ENCODE measurements at places on chromosomes 6 and 20.

- H3K27me3 ChIP-seq, result no peaks in the 10 kb centered on the region
- H3K4me3 ChIP-seq, result no peak overlapping the region
- DNase-seq, result peak; percentile 23
- H3K36me3 ChIP-seq, result no peaks in the 10 kb centered on the region
- H3K4me1 ChIP-seq, result no peaks in the 10 kb centered on the region
These were observed 27.2 kb downstream of the MCUR1 start for GRCh38 chr6:13787137-13787536.

DNA sequence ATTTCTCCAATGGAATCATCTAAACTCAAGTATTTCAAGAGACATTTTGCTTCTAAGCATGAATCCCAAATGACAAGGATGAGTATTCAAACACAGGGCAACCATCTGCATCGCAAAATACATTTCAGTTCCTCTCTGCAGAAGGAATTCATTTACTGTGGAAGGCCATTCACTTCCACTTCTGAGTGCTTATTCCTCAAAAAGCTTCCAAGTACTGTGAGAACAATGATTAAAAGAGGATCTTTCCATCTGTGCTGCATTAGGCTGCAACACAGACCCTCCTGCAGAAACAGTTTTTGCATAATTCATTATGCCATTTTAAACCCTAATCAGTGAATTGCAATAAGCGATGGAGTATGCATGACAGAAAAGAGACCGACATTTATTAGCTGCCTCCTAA, 52.5 kb downstream of the ARHGAP18 start:
- no peak for DNase-seq
- peaks cover 13% of the 10 kb centered on the region for H3K4me1 ChIP-seq
- no peak overlapping the region for H3K27ac ChIP-seq

DNA sequence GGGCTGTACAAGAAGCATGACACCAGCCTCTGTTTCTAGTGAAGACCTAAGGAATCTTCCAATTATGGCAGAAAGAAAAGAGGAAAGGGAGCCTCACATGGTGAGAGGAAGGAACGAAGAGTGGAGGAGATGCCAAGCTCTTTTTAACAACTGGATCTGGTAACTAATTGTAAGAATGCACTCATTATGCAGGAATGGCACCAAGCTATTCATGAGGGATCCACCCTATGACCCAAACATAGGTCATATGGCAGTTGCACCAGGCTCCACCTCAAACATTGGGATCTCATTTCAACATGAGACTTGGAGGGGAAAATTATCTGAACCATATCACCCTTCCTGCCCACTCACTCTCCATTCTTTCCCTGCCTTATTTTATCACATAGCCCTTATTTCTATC, 496.0 kb upstream of the SPTLC3 start:
- no peak for DNase-seq
- no peak overlapping the region for H3K27ac ChIP-seq
- no peaks in the 10 kb centered on the region for H3K36me3 ChIP-seq
- no peaks in the 10 kb centered on the region for H3K4me1 ChIP-seq
- H3K4me3 ChIP-seq, result no peak overlapping the region

- H3K27me3 ChIP-seq, result no peaks in the 10 kb centered on the region
- H3K4me3 ChIP-seq, result no peak overlapping the region
- peaks cover 11% of the 10 kb centered on the region for H3K4me1 ChIP-seq
- peak; percentile 13 for DNase-seq
These were observed 30.8 kb downstream of the FBXO5 start for GRCh38 chr6:152952045-152952444.

DNA sequence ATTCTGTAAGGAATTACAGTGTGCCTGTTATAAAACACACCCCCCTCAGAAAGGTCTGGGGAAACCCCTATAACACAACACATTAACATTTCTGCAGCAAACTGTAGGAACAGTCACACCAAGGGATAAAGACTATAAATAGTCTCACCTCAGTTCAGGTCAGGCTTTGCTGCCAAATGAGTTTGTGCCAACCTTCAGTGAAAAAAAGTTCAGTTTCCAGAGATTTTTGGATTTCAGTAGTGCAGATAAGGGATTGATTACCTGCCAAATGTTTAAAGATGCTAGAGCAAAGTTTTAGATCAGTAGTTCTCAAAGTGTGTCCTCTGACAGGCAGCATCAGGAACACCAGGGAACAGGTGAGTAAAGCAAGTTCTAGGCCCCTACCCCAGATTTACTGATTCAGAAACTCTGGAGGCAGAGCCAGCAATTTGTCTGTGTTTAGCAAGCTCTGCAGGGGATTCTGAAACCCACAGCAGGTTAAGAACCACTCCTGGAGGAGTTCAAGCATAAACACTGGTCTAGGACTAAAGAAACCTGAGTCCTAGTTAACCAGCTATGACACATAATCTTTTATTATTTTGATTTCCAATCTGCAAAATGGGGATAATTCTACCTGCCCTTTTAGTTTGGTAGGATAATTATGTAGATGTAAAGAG, 111.0 kb downstream of the RCAN2 start:
- no peaks in the 10 kb centered on the region for H3K36me3 ChIP-seq
- no peak overlapping the region for H3K4me3 ChIP-seq
- H3K27me3 ChIP-seq, result no peaks in the 10 kb centered on the region
- H3K27ac ChIP-seq, result no peak overlapping the region
- no peak for DNase-seq

- H3K4me1 ChIP-seq, result peaks cover 9% of the 10 kb centered on the region
- no peak for DNase-seq
- no peaks in the 10 kb centered on the region for H3K27me3 ChIP-seq
- H3K36me3 ChIP-seq, result no peaks in the 10 kb centered on the region
- no peak overlapping the region for H3K4me3 ChIP-seq
These were observed 76.7 kb downstream of the RNF217 start for GRCh38 chr6:125038925-125039324.

- H3K36me3 ChIP-seq, result no peaks in the 10 kb centered on the region
- peaks cover 25% of the 10 kb centered on the region for H3K4me1 ChIP-seq
- H3K27me3 ChIP-seq, result no peaks in the 10 kb centered on the region
- H3K27ac ChIP-seq, result no peak overlapping the region
- DNase-seq, result peak; percentile 21
These were observed 89.2 kb downstream of the DNAH8 start for GRCh38 chr6:38804358-38804757.

- H3K4me3 ChIP-seq, result no peak overlapping the region
- H3K36me3 ChIP-seq, result no peaks in the 10 kb centered on the region
- H3K4me1 ChIP-seq, result no peaks in the 10 kb centered on the region
- DNase-seq, result peak; percentile 11
- H3K27ac ChIP-seq, result no peak overlapping the region
These were observed 207.1 kb upstream of the PRSS16 start for GRCh38 chr6:27040244-27041042.

GRCh38 chr6:31158863-31159855, 770 bp downstream of the TCF19 start:
- peaks cover 12% of the 10 kb centered on the region for H3K4me1 ChIP-seq
- peak overlapping the region; percentile 62 for H3K4me3 ChIP-seq
- H3K27me3 ChIP-seq, result no peaks in the 10 kb centered on the region
- H3K27ac ChIP-seq, result peak overlapping the region; percentile 23
- no peaks in the 10 kb centered on the region for H3K36me3 ChIP-seq

DNA sequence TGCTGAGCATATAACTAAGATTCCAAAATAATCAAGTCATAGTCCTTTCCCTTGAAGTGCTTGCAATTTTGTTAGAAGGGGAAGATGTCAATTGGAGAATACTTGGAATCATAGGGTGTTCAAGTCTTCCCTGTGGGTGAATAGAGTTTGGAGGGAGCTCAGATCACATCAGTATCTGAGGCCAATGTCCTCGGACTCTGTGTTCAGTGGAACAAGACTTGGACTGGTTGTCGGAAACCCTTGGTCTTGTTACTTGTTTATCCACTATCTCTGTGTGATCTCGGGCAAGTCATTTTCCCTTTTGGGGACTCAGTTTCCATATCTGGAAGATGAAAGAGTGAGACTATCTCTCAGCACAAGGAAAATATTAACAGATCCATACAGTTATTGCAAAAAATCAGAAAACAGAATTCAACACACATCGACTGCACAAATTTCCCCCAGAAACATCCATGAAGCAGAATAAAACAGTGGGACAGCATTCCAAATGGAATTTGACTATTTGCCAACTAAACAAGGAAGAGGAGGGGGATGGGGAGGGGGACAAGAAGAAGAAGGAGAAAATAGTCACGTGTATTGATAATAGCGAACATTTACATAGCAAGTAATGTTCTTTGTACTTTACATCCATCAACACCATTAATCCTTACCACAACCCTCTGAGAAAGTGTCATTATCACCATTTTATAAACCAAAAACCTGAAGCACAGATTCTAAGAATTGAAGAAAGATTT, 3.9 kb upstream of the EDEM2 start:
- H3K4me3 ChIP-seq, result no peak overlapping the region
- H3K4me1 ChIP-seq, result peaks cover 19% of the 10 kb centered on the region
- H3K27ac ChIP-seq, result no peak overlapping the region
- no peaks in the 10 kb centered on the region for H3K27me3 ChIP-seq
- H3K36me3 ChIP-seq, result no peaks in the 10 kb centered on the region
- no peak for DNase-seq

DNA sequence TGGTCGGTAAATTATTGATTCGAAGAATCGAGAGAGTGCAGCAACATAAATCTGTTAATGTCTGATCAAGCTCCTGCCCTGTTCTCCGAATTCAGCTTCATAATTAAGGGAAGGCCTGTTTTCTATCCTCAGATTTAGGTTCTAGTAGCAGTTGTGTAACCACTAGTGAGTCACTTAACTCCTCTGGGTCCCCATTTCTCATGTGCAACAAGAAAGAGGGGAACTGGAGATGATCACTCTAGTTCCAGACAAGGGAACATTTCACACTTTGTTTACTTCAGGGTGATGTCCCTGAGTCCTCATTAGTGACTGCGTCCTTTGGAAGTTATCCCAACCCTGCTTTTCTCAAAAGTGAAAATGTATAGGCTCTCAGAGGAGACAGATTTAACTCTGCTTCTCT, 68.1 kb upstream of the RNF146 start:
- no peaks in the 10 kb centered on the region for H3K4me1 ChIP-seq
- DNase-seq, result no peak

DNA sequence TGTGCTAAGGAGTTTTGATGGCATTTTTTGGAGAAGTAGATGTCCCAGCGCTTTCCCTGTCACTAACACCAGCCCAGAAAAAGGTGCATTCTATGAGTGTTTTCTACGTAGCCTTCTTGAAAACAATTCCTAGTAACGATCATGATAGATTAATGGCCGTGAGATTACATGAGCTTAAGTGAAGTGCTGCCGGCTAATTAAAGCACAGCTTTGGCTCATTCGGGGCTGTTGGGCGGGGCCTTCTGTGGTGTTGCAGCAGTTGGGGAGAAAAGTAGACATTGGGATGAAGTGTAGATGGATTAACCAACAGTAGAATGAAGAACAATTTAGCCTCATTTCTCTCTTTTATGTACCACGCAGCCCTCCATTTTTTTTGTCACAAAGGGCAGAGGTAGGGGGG, 20.8 kb upstream of the TRAF3IP2 start:
- no peaks in the 10 kb centered on the region for H3K4me1 ChIP-seq
- H3K36me3 ChIP-seq, result no peaks in the 10 kb centered on the region
- DNase-seq, result no peak
- H3K27ac ChIP-seq, result no peak overlapping the region
- H3K27me3 ChIP-seq, result peaks cover 3% of the 10 kb centered on the region

GRCh38 chr20:50152394-50153152, 950 bp downstream of the PEDS1 start:
- DNase-seq, result peak; percentile 44
- H3K4me1 ChIP-seq, result peaks cover 49% of the 10 kb centered on the region
- H3K27ac ChIP-seq, result peak overlapping the region; percentile 77
- H3K27me3 ChIP-seq, result no peaks in the 10 kb centered on the region
- no peaks in the 10 kb centered on the region for H3K36me3 ChIP-seq
- peak overlapping the region; percentile 53 for H3K4me3 ChIP-seq

DNA sequence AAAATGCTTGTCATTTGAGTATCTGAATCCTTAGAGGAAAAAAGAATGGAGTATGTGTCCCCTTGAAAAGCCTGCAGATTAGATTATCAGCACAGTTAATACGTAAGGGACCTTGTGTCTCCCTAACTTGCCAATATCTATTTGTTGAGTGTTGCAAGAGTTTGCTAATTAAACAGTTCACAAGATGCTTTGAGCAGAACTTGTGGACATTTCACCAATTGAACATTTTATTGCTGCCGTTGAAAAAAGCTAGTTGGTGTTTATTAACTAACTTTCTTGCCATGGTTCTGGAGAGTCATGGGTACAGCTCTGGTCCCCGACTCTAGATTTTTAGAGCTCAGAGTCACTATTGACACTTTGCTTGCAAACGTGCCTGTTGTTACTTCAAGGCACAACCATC, 30.6 kb upstream of the PRDM1 start:
- H3K4me1 ChIP-seq, result no peaks in the 10 kb centered on the region
- DNase-seq, result no peak
- H3K27me3 ChIP-seq, result peaks cover 9% of the 10 kb centered on the region
- H3K36me3 ChIP-seq, result no peaks in the 10 kb centered on the region
- H3K27ac ChIP-seq, result no peak overlapping the region
- H3K4me3 ChIP-seq, result no peak overlapping the region

GRCh38 chr20:32018269-32019155, 8.3 kb downstream of the CCM2L start:
- H3K36me3 ChIP-seq, result no peaks in the 10 kb centered on the region
- H3K4me1 ChIP-seq, result peaks cover 6% of the 10 kb centered on the region
- DNase-seq, result peak; percentile 66
- H3K4me3 ChIP-seq, result peak overlapping the region; percentile 49
- H3K27ac ChIP-seq, result no peak overlapping the region

DNA sequence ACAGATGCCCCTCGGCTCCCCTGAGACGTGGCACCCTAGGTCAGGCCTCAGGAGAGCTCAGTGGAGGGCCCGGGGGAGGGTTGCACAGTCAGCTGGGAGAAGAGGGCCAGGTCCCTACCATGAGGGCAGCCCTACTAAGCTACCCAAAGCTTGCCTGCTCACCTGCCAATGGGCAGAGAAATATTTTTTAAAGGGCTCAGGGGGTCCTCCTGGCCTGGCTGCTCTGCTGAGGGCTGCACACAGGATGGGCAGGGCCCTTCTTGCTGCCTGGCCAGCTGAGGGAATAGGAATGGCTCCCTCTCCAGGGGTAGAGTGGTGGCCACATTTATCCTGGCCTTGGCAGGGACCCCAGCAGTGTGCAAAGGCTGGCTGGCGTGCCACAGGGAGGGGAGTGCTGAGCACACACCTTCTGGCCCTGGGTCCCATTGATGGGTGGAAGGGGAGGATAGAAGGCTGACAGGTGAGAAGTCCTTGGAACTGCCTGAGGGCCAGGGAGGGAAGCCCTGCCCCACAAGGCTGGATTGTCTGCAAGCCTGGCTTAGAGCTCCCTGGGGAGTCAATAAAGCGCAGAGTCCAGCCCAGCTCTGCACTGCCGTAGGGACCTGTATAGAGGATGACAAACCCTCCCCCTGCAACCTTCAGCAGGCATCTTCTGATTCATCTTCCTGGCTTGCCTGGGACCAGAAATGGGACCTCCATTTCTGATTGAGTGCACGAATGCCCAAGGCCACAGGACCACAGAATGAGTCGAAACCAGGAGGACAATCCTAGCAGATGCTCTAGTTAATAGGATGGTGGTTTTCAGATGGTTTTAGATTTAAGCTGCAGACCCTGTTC, 62.1 kb downstream of the NOL4L start:
- H3K27me3 ChIP-seq, result no peaks in the 10 kb centered on the region
- DNase-seq, result no peak
- no peak overlapping the region for H3K27ac ChIP-seq
